ENCODE measurements at places on chromosomes 4 and X. TPM values are rescaled to one million over a fixed set of nuclear protein-coding genes. Genes with fewer than 3 reads are reported as not detected.

DNA sequence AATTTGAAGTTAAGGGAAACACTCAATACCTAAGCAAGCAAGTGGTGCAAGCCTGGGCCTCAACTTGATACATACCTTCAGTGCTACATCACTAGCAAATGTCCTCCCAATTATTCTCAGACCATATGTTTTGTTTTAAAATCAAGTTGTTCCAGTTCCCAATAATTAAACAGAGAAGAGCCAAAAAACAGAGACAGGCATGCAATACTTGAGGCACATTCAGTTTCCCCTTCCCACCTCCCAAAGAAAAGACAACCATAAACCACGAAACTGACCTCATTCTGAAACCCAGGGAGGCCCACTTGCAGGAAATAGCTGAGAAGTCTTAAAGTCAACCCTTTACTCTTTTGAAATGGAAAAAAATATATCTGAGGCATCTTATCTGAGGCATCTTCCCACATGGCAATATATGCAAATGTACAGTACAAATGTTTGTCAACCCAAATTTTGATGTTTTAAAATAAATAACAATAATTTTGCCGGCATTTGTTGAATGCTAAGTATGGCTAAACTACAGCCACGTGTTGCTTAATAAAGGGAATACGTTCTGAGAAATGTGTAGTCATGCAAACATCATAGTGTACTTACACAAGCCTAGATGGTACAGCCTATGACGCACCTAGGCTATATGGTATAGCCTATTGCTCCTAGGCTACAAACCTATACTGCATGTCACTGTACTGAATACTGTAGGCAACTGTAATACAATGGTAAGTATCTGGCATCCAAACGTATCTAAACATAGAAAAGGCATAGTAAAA lies 147.5 kb downstream of the TSPAN5 start:
- H3K4me1 ChIP-seq = no peaks in the 10 kb centered on the region
- no peak overlapping the region for H3K4me3 ChIP-seq
- DNase-seq = no peak
- H3K36me3 ChIP-seq = no peaks in the 10 kb centered on the region

Gene NCAPG
- 56.6 TPM for total RNA-seq

DNA sequence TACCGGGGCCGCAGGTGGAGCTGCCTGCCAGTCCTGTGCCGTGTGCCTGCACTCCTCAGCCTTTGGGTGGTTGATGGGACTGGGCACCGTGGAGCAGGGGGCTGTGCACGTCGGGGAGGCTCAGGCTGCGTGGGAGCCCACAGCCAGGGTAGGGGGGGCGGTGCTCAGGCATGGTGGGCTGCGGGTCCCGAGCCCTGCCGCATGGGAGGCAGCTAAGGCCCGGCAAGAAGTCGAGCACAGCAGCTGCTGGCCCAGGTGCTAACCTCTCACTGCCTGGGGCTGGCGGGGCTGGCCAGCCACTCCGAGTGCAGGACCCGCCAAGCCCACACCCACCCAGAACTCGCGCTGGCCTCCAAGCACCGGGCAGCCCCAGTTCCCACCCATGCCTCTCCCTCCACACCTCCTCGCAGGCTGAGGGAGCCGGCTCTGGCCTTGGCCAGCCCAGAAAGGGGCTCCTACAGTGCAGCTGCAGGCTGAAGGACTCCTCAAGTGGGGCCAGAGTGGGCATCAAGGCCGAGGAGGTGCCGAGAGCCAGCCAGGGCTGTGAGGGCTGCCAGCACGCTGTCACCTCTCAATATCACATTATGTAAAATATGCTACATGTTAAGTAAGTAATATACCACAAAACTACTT lies 104.1 kb downstream of the COX7B2 start:
- no peak overlapping the region for H3K4me3 ChIP-seq
- no peaks in the 10 kb centered on the region for H3K36me3 ChIP-seq
- no peaks in the 10 kb centered on the region for H3K4me1 ChIP-seq
- no peak for DNase-seq
- H3K27ac ChIP-seq = no peak overlapping the region
- no peaks in the 10 kb centered on the region for H3K27me3 ChIP-seq

Gene FAM9C
- not detected for total RNA-seq

Gene WAS
- 0.63 TPM for total RNA-seq

DNA sequence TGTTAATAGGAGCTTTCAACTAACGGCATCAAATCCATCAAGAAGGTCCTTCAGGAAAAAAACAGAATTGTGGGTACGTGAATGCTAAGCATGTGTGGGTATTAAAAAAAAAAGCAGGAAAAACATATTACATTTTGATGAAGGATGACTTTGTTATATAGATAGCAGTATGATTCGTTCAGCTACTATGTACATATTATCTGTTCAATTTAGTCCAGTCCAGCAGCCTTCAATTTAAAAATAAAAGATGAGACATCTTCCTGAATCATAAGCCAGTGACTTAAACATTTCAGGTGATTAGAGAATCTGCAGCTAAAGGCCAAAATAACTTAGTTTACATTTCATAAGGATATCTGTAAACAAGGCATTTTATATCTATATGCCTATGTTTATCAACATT lies 63.4 kb downstream of the LCORL start:
- DNase-seq = no peak
- no peaks in the 10 kb centered on the region for H3K4me1 ChIP-seq
- H3K36me3 ChIP-seq = no peaks in the 10 kb centered on the region
- no peak overlapping the region for H3K4me3 ChIP-seq
- H3K27ac ChIP-seq = no peak overlapping the region

DNA sequence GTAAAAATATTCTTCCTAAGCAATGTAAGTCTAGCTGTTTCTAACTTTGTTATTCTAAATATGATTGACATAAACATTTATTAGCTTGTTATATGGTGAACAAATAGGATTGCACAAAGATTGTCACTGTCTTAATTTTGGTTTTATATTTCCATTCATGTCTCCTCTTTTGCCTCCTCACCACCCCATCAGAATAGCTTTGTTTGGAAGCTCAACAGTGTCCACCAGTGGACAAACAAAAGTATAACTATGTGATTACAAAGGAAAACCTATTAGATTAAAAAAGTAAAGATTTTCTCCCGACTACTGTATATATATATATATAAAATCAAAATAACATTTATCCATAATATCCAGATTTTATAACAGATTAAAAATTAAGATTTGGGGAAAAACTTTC lies 468.2 kb downstream of the ZIC3 start:
- H3K27me3 ChIP-seq = no peaks in the 10 kb centered on the region
- no peaks in the 10 kb centered on the region for H3K4me1 ChIP-seq
- no peak for DNase-seq
- H3K36me3 ChIP-seq = no peaks in the 10 kb centered on the region
- H3K4me3 ChIP-seq = no peak overlapping the region

Gene GLRA3
- total RNA-seq = not detected

- H3K4me3 ChIP-seq = no peak overlapping the region
- no peaks in the 10 kb centered on the region for H3K4me1 ChIP-seq
- no peaks in the 10 kb centered on the region for H3K36me3 ChIP-seq
These were observed 48.0 kb upstream of the TMEM154 start for GRCh38 chr4:152727784-152728183.

DNA sequence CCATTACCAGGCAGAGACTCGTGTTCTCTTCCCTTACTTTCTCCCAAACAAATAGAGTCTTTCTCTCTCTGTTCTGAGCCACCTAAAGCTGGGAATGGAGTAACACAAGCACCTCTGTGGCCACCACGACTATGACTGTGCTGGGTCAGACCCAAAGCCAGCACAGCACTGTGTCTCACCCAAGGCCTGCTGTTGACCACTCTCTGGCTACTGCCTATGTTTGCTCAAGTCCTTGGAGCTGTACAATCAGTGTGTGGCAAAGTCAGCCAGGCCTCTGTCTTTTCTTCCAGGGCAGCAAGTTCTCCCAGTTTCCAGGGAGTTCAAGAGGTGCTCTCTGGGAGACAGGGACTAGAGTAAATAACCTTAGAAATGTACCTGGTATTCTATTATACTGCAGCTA lies 239.4 kb downstream of the FAM47A start:
- no peak overlapping the region for H3K27ac ChIP-seq
- H3K4me3 ChIP-seq = no peak overlapping the region
- H3K36me3 ChIP-seq = no peaks in the 10 kb centered on the region
- H3K4me1 ChIP-seq = no peaks in the 10 kb centered on the region
- no peak for DNase-seq
